CD4-positive, alpha-beta T cell treated with Interleukin-15 for 4 hours (primary cell): ENCODE measurements at places on chromosomes 7 and 10.

GRCh38 chr7:149097088-149097487 is 6.6 kb upstream of the ZNF786 start:
- no peak for DNase-seq

GRCh38 chr7:98678215-98678614 is 61.1 kb downstream of the NPTX2 start:
- DNase-seq = no peak

GRCh38 chr7:140042386-140042670 is 20.4 kb downstream of the PARP12 start:
- no peak for DNase-seq

GRCh38 chr10:102400076-102400475 is 4.6 kb downstream of the NFKB2 start:
- DNase-seq = no peak

- DNase-seq = no peak
Observed at GRCh38 chr7:100170101-100170897, 1.9 kb upstream of the GAL3ST4 start.

GRCh38 chr10:118950997-118951637 is 78.4 kb upstream of the NANOS1 start:
- no peak for DNase-seq

DNA sequence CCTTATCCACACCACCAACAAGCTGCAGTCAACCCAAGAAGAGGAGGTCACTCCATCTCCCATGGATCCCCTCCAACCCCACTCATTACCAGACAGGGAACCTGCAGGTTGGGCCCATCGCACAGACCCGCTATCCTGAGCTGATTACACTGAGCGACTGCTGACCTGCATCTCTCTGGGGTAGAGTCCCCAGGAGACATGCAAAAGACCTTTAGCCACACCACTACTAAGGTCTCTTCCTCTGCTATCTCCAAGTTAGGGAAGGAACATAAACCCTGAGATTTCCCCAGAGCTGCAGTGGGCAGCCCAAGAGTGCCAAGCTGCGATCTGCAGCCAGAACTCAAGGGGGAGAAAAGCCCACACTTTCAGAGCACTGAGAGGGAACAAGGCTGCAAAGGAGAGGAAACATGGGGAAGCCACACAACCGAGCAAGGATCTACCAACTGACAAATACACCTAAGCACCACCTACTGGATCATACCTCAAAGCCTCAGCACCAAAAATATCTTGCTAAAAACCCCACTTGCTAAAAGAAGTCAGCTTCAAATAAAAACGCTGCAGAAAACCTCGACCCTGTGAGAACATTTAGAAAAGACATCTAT is 298.2 kb downstream of the SORCS1 start:
- no peak for DNase-seq

GRCh38 chr10:101032637-101033224 is 1.7 kb downstream of the SFXN3 start:
- peak; percentile 66 for DNase-seq

DNA sequence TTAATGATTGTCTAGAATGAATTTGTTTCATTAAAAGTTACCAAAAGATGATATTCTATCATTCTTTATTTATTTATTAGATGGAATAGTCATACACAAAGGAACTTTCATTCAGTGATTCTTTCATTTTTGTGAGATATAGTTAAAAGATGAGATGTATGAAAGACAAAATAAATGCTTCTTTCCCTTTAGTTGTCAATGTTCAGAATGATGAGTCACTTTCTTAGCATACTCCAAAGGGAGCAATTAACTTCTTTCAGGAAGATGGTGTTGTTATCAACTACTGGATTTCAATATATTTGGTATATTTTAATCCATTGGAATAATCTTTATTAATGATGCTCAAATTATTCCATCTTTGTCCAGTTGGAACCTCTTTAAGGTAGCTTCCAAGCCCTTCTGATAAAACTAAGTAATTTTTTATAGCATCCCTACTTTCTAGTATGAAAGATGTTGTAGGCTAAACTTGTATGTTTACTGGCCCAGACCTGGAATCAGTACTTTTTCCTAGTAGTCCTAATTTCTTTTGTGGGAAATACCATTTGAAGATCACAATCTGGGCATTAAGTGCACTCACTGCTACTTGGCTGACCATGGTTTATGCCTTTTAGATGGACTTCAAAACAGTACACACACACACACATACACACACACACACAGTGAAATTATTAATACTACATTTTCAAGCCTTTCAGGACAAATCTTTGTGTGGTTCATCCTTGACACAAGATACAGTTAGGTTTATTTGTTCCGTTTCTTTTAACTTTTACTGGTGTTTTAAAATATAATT is 2.5 kb downstream of the GIMAP7 start:
- DNase-seq = no peak

- DNase-seq = no peak
Observed at GRCh38 chr7:129875745-129876411, 76.9 kb downstream of the UBE2H start.

- DNase-seq = no peak
Observed at GRCh38 chr7:29077176-29077575, 69.2 kb downstream of the CPVL start.

- no peak for DNase-seq
Observed at GRCh38 chr10:31146491-31147209, 115.0 kb upstream of the ZNF438 start.

- no peak for DNase-seq
Observed at GRCh38 chr10:103441206-103441605, 11.0 kb downstream of the CALHM2 start.

DNA sequence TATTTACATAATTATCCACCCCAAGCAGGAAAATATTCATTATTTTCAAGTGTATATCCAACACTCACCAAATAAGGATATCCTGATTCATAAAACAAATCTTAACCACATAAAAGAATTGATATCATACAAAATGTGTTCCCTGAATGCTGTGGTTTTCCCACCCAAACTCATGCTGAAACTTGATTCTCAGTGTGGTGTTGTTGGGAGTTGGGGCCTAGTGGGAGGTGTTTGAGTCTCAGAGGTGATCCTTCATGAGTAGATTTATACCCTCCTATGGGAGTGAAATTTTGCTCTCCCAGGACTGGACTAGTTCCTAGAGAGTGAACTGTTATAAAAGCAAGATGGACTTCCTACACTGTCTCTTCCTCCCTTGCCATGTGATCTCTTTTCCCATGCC is 1028.3 kb downstream of the SORCS1 start:
- no peak for DNase-seq

- DNase-seq = no peak
Observed at GRCh38 chr7:155848691-155849669, 36.7 kb upstream of the SHH start.

GRCh38 chr7:66683770-66684123 is 55.1 kb downstream of the KCTD7 start:
- no peak for DNase-seq

DNA sequence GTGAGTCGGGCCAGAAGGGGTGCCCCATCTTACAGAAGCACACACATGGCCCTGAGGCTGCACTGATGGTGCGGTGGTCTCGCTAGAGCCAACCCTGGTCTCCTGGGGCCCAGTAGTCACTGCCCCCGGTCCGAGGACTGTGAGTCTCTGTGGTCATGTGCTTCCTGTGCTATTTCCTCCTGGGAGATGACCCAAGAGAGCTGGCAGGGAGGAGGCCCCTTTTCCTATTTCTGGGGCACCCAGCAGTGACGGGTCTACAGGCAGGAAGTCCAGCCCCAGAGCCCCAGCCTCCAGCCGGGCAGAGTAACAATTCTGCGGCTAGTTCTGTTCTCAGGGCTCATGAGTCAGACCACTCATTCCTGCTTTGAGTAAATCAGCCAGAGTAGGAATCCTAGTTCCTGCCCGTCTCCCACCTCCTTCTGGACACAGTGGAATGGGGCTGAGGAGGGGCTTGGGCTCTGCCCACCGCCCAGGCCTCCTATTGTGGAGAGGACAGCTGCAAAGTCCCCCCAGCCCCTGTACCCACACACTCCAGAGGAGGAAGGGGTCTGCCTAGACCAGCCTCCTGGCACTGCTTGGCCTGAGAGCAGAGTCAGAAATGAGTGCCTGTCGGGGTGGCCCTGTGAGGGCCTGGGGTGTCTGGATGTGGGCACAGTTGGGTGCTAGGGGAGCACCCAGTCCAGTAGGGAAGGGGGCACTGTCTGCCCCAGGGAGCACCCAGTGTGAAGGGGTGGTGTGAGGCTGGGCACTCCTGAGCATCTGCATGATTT is 80.5 kb upstream of the PPIF start:
- DNase-seq = peak; percentile 19

DNA sequence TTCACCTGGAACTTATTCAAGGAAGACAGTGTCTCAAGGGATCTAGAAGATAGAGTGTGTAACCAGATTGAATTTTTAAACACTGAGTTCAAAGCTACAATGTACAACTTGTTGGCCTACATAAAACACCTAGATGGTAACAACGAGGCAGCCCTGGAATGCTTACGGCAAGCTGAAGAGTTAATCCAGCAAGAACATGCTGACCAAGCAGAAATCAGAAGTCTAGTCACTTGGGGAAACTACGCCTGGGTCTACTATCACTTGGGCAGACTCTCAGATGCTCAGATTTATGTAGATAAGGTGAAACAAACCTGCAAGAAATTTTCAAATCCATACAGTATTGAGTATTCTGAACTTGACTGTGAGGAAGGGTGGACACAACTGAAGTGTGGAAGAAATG is 10.9 kb downstream of the IFIT3 start:
- DNase-seq = no peak

GRCh38 chr7:43390576-43390975 is 192.3 kb upstream of the STK17A start:
- DNase-seq = no peak

DNA sequence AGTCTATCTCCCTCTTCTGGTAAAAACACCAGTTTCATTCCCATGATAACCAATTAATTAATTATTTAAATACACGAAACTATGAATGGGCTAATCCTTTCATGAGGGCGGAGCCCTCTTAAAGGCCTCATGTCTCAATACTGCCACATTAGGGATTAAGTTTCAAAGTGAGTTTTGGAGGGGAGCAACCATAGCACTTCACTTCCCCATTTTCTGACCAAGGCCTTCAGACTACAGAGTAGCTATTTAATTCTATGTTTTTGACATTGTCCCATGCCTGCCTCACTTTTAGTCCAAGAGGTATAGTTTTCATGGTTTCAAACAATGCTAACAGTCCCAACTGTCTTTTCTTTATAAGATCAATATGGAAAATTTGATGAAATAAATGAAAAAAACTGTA is 618.6 kb downstream of the ZWINT start:
- no peak for DNase-seq

- no peak for DNase-seq
Observed at GRCh38 chr7:156764766-156765165, 124.2 kb downstream of the RNF32 start.

DNA sequence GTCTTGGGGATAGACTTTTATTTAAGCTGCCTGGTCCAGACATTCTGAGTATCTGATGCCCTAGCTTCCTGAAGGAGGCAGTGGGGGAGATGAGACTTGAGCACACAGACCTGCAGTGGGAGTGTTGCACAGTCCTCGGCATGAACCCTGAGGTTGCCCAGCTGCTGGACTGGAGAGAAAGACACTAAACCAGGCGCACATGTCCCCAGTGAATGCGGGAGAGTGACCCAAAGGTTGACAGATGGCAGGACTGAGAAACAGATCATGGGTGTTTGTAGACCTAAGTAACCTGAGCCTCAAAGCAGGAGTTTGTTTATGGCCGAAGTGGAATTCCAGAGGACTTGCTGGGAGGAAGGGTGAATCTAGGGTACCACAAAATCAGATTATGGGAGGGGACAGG is 15.7 kb upstream of the MSRB2 start:
- no peak for DNase-seq

GRCh38 chr7:32167815-32168214 is 97.6 kb upstream of the PDE1C start:
- DNase-seq = no peak

GRCh38 chr10:88883448-88883809 is 3.4 kb downstream of the STAMBPL1 start:
- peak; percentile 44 for DNase-seq

GRCh38 chr7:37247861-37248260 is 200.8 kb downstream of the ELMO1 start:
- DNase-seq = no peak
